ENCODE measurements at places on chromosomes 5 and 9. TPM values are rescaled to one million over a fixed set of nuclear protein-coding genes. Genes with fewer than 3 reads are reported as not detected.

GRCh38 chr5:6732634-6733410 lies 19.6 kb downstream of the TENT4A start:
- DNase-seq = no peak

DNA sequence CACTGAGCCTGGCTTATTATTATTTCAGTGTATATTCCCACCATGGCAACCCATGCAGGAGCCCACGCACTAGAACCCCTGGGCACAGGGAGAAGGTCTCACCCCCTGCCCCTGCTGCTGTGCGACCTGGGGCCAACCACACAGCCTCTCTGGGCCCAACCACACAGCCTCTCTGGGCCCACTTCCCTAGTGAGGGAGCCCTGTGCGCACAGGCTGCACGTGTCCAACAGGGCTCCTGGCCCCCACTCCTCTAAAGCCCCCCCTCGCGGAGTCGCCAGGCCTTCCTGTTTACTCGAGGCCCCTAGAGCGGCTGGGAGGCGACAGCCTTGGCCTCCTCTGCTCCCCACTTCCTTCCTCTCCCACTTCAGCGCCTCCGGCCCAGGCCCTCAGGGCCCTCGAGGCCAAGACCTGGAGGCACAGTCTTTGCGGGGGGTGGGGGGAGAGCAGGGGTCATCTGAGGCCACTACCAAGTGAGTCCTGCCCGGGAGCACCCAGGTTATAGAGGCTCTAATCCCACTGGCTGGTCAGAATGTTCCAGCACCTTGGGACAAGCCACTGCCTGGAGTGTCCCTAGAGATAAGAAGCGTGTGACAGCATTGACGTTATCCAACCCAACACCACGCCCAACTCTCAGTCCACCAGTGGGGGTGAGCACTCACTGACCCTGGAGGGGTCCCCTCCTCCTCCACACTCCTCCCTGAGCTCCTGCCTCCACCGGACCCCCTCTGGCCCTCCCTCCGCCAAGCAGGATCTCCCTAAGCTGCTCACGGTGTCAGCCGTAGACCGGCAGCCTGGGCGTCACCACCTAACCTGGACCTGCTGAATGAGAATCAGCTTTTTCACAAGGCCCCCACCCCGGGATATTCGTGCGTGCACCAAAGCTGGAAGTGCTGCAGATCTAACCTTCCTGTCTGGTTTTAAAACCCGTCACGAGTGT lies 7.9 kb upstream of the ENG start:
- peak; percentile 72 for DNase-seq

DNA sequence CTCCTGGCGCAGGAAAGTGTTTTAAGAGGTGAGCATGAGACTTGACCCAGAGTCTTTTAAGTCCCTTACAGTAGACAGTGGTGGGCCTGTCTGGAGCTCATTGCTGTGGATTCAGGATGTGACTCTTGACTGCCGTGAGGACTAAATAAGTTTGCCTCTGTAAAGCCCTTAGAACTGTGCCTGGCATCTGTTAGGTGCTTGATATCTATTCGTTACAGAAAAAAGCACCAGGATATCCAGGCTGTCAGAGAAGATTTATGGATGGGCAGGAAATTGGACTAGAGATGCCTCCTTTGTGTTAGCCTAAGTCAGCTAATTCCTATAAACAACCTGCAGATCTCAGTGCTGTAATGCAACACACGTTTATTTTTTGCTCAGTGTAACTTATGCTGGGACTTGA lies 12.6 kb downstream of the ERGIC1 start:
- DNase-seq = no peak

DNA sequence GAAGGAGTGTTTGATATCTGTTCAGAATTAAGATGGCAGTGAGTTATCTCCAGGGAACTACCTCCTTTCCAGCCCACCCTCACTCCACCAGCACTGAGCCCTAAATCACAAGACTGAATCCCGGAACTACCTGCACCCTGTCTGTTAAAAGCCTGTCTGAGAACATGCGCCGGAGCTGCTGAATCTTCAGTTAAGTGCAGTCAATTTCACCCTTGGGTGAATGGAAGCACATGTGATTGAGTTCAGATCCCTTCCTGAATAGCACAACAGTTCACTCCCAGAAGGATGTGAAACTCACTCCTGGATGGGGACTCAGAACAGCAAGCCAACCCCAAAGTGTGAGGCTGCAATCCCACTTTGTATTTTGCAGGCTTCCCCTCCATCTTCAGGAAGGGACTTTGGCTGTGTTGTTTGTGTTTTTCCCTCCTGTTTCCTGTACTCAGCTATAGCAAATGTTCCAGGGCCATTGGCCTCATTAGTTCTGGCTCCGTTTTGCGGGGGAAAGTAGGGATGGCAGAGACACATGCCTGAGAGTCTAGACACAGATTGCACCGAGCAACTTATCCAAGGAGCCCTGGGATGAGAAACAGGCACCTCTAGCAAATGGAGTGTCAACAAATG lies 43.4 kb downstream of the DPYSL3 start:
- no peak for DNase-seq

Gene UBE2QL1
- total RNA-seq = 0.49 TPM
